G401 (cell line): ENCODE measurements at places on chromosomes 1 and 21.

DNA sequence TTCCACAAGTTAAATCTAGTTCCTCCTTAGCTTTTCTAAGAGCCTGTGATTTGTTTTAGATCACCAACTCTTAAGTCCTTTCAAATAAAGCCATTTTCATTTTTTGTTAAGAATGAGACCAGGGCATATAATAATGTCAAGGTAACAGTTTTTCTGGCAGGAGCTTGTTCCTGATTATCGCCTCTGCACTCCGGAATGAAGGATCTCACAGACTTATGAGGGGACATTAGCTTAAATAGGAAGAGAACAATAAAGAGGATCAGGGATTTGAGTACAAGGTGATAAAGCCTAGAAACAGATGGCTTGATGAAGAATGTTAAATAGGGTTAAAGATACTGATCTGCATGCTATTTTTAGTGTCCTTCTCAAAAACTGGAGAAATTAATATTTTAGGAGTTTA, 13.6 kb upstream of the OTUD7B start:
- DNase-seq = no peak

DNA sequence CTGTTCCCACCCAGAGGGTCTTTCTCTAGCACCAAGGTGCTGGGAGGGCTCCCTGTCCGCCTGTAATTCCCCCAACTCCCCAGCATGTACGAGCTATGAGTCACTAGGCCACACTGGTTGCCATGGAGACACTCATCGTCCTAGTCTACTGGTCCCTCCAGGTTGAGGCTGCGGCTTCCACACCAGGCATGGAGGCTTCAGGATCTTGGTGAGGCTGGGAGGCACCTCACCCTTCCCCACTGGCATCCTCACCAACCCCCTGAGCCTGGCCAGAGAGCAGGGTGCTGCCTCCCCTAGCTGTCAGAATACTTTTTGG, 75.6 kb upstream of the KAZN start:
- DNase-seq = no peak

DNA sequence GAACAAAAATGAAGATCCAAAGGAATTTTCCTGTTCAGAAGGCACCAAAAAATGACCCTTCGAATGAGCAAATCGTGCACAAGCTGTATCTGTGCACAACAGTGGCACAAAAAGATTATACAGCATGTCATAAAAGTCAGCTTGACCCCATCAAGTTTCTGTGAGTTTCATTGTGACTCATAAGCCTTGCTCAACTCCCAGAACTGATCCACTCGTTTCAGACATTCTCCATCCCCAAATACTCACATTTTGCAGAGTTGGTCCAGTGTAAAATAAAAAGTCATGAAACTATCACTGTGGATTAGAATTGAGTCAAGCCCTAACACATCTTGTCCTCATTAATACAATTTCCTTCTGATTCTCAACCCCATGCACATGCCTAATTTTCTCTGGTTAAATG, 174.7 kb upstream of the PKN2 start:
- DNase-seq = no peak

DNA sequence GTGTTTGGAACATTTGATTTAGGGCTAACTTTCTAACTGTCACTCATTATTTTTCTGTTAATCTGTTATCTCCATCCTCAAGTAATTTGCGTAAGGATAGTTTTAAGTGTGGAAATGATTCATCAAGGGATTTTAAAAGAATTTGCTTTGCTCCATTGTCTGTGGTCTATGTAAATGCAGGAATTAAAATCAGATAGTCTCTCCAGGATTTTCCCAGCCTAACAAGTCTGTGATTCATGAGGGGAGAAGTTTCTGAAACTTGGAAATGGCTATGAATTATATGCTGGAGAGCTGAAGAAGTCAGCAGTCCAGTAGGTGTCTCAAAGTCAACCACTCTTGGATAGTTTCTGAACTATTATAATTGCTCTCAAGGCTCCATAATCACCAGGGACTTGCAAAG, 264.5 kb downstream of the MRPL39 start:
- no peak for DNase-seq

GRCh38 chr1:242140836-242141235, 141.9 kb upstream of the MAP1LC3C start:
- no peak for DNase-seq

GRCh38 chr21:34311561-34312330, 52.1 kb upstream of the KCNE2 start:
- no peak for DNase-seq

DNA sequence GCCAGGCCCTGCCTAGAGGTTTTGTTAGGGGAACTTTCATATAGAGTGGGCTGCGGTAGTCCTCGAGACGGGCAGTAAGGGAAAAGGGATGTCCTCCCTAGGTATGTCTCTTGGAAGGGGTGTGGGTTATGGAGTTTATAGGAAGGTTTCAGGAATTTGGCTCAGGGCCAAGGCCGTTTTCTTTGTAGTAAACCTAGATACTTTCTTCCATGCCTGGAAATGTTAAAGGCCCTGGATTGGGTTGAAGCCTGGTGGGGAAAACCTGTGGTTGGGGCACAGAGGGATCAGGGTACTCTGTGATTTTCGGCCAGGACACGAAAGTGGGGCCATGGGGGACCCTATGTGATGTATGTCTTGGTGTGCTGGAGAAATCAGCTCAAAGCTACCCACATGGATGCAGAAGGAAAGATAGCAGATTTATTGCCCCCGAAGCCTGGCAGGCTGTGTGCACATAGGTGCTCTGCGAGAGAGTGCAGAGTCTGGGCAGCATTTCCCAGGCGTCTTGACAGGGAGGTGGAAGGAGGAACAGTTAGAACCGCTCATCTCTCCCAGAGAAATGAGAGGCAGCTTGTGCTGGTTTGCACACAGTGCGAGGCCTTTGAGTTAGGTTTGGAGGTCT, 1.7 kb downstream of the SNAP47 start:
- DNase-seq = no peak

DNA sequence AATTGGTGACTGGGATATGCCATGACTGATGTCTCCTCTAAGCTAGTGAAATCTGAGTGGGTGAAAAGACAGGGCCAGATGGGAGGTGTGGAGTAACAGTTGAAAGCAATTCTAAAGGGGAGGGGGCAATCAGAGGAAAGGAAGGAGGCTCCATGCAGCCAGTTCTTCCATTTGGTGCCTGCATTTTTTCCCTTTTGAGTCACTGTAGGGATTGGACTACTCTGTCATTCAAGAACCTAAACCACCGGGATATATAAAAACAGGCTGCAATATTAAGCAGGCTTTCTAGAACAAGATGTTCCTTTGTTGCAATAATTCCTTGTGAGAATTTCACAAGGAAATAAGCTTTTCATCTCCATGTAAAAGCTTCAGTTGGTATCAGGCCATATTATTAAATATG, 18.3 kb downstream of the CLIC6 start:
- DNase-seq = no peak

- DNase-seq = no peak
Observed at GRCh38 chr1:18768086-18768485, 91.4 kb downstream of the TAS1R2 start.

DNA sequence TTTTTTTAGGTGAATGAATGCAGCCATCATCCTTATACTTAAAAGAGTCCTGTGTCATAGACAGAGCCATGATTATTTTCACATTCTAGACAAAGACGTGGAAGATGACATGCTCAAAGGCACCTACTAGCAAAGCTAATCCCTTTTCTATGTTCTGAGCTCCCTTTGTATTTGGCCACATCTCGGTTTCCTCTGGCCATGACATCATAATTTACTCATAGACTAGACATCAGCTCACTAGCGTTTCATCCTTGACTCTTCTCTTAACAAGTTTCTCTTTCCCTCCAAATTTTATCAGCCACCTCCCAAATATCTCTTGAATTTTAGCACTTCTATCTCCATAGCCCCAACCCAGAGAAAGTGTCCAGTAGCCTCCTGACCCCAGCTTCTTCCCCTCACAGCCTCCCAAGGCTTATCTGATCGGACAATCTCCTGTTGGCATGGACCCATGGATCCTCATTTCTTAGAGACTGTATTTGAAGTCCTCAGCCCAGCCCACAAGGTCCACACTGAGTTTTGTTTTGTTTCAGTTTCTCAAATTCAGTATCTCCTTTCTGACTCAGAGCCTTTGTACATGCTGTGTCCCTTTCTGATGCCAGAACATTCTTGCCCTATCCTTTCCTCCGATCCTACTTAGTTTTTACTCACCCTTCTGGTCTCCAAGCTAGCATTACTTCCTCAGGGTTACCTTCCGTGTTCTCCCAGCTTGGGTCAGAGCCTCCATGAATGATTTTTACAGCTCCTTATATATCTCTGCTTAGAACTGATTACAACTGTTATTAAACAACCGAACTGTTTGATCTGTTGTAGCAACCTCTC, 33.0 kb upstream of the EPS8L3 start:
- no peak for DNase-seq

- no peak for DNase-seq
Observed at GRCh38 chr1:226596531-226597165, 48.1 kb downstream of the STUM start.

GRCh38 chr1:101366513-101367215, 129.8 kb downstream of the S1PR1 start:
- no peak for DNase-seq

GRCh38 chr1:2228694-2229036, 546 bp downstream of the SKI start:
- DNase-seq = no peak

GRCh38 chr1:28893403-28894102, 20.8 kb upstream of the EPB41 start:
- no peak for DNase-seq

GRCh38 chr1:223551610-223552009, 113.9 kb downstream of the CAPN8 start:
- DNase-seq = no peak

- peak; percentile 23 for DNase-seq
Observed at GRCh38 chr1:107480548-107481415, 339.9 kb downstream of the NTNG1 start.

DNA sequence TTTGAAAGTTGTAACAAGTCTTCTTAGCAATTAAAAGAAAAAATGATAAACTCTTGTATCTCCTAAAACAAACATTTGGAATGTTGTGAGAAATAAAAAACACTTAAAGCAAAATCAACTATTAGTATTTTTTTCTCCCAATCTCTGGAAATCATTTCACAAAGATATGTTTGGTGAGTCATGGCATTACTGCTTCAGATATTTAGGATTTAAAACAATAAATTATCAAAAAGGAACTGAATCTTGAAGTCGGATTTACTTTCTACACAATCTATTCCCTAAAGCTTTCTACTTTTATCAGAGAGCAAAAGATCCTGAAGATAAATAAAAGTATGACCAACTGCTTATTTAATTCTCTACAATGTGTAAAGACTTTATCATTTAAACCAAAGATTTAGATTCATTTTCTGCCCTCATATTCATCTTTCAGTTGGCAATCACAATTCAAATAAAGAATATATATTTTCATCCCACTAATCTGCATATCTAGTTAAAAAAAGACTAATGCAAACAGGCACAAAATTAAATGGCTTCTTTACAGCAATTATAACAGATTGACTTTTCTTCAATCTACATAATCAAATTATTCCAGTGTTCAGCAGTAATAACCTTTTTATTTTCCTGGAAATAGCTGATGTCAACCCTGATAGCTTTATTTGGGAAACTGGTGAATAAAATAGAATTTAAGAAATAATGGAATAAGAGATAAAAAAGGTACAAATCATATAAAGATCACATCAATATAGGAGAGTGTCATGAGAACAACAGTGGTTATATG, 230.0 kb downstream of the COP1 start:
- no peak for DNase-seq

GRCh38 chr1:37732111-37732780, 32.7 kb downstream of the EPHA10 start:
- no peak for DNase-seq

- DNase-seq = no peak
Observed at GRCh38 chr1:51131185-51131584, 29.2 kb downstream of the C1orf185 start.

DNA sequence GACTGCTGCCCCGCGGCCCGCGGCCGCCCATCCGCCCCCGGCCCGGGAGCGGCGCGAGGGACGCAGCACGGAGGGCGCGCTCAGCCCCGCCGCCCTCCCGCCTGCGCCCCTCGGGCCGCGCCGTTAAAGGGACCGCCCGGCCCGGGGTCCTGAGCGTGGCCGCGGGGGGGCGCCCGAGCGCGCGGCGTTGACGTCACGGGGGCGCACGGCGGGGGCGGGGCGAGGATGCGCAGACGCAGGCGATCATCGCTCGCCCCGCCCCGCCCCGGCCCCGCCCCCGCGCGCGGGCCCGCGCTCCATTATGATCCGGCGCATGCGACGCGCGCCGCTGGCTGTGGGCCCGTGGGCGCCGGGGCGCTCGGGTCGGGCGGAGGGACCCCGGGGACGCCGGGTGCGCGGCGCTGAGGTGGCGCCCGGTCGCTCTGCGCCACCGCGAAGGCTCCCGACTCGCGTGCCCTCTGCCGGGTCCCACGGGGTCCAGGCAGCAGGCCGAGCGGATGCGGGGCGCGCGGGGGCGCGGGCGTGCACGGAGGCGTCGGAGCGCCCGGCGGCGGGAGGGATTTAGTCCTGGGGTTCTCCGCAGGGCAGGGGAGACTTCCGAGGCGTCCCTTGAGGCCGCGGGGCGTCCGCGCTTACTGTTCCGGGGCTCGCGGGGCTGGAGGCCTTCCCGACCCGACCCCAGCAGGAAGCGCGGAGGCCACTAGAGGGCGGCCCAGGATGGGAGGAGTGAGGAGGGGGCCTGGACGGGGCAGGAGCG, at the start of gene DVL1:
Gene DVL1, minus strand, starts transcription at position 163 of the 757 bp plus-strand sequence. CDS start 353 bp downstream, outside the sequence.
- DNase-seq = peak; percentile 49

DNA sequence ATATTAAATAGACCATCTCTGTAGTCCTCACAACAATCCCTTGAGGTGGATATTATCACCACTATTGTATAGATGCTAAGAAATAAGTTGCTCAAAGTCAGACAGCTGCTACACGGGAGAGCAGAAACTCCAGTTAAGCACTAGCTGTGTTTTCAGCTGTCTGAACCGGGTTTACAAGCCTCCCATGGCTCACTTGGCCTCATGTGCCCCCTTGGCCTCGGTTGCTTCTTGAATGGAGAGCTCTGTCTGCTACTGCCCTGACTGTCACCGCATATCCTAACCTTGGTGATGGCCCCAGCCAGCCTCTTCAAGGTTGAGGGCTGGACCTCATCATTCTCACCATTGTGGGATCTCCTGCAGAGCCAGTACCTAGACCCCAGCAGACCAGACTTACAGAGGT, 123.4 kb downstream of the AK5 start:
- DNase-seq = no peak

- DNase-seq = peak; percentile 55
Observed at GRCh38 chr1:24426744-24427544, 11.3 kb downstream of the NIPAL3 start.

DNA sequence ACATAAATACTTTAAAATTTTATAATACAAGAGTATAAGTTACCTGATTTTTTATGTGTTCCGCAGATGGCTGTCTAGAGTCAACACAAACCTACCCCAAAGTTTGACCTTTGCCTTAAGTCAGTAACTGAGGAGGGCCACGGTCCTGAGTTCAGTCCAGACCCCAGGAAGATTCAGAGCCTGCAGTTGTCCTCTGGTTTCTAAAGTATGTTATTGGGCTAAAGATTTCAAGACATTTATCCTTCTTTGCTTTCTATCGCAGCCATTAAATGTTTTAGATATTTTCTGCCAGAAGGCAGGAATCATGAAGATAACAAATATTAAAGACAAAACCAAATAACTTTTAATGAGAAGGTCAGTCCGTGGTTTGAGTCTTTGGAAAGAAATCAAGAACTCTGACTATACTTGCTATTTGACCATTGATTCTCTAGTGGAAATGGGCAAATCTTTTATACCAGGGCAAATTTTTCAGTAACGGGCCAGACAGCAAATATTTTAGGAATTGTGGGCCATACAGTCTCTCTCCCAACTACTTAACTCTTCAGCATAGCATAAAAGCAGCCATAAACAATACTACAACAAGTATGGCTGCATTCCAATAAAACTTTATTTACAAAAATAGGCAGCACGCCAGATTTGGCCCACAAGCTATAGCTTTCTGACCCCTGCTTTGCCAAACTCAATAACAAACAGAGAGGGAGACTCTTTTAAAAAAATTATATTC, 38.0 kb upstream of the HAO2 start:
- DNase-seq = no peak

GRCh38 chr1:92563457-92564216, 76.9 kb upstream of the GFI1 start:
- no peak for DNase-seq
